Heart left ventricle (tissue), 16 donors: ENCODE measurements at places on chromosomes 16 and 17. TPM values are rescaled to one million over a fixed set of nuclear protein-coding genes. Genes with fewer than 3 reads are reported as not detected.

GRCh38 chr17:10842658-10843057, 4.8 kb upstream of the PIRT start:
- no peak for DNase-seq
- H3K27ac ChIP-seq = no peak overlapping the region
- no peaks in the 10 kb centered on the region for H3K36me3 ChIP-seq
- H3K4me3 ChIP-seq = no peak overlapping the region

Gene C1QL1
- total RNA-seq = 2.3 TPM

Gene SPAG5
- total RNA-seq = 11.6 TPM

Gene FBXO39
- total RNA-seq = not detected

- no peaks in the 10 kb centered on the region for H3K4me1 ChIP-seq
- no peaks in the 10 kb centered on the region for H3K36me3 ChIP-seq
- H3K27ac ChIP-seq = no peak overlapping the region
- no peak for DNase-seq
- H3K4me3 ChIP-seq = no peak overlapping the region
Measured at GRCh38 chr16:80564394-80564793, 23.6 kb downstream of the DYNLRB2 start.
